ELR (cell line): ENCODE measurements at places on chromosomes 1 and 21.

- DNase-seq: no peak
Observed at GRCh38 chr1:207234690-207235089, 86.8 kb upstream of the CD55 start.

DNA sequence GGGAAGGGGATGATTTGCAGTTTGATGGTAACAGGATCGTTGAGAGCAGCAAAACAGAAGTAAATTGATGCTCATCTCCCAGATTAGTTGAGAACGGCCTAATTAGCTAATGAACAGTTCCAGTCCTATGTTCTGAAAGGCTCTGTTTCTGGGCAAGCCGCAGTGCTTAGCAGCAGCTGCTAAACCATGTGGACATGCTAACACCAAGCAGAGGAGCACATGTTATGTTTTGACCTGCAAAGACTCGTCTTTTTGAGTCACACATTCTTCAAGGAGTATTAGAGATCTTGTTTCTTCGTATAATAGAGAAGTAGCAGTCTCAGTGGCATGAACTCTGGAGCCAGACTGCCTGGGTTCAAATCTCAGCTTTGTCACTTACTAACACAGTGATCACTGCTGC is 58.1 kb downstream of the CACNA1E start:
- no peak for DNase-seq

DNA sequence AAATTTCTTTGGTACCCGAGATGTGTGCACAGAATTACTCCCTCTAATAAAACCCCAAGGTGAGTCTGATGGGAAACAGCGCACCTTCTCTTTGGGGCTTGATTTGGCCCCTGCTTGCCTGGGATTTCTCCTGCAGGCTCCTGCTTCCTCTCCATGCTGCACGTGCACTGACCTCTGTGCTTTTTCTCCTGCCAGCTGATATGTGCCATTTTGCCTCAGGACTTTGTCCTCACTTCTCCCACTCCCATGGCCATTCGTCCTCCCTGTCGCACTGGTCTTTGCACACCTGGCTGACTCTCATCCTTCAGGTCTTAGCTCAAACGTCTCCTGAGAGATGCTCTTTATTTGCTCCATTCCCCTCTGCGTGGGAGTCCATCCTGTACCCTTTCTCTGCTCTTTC is 1.2 kb downstream of the CBR1 start:
- DNase-seq: no peak

DNA sequence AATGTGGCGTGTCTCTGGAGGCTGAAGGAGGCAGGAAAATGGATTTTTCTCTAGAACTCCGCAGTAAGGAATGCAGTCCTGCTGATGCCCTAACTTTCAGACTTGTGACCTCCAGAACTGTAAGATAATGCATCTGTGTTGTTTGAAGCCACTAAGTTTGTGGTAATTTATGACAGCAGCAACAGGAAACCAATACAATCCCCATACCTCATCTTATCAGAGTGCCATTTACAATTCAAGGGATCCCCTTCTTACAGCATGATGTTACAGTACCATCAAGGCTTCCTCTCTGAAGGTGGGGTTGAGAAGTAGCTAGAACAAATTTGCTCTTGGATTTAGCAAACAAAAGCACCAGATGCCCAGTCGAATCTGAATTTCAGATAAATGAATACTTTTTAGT is 21.6 kb downstream of the ABCA4 start:
- DNase-seq: no peak

DNA sequence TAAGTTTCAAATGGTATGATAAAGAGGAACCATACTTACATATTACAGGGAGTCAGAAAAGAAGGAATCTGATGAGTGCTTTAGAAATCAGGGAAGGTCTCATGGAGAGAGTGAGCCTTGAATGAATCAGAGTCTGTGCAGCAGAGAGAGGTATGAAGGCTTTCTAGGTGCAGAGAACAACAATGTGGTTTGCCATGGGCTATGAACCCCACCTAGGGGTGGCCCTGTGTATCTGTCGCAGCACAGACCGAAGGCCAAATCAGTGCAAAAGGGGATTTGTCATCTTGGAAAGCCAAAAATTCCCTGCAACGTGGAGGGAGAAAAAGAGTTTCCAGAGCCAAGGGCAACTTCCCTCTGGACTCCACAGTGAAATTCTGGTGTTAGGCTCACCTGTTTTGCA is 3.5 kb downstream of the PAPPA2 start:
- DNase-seq: peak; percentile 55

GRCh38 chr1:191641420-191642260 is 516.6 kb upstream of the RGS18 start:
- DNase-seq: peak; percentile 66

GRCh38 chr1:178940068-178940765 is 69.3 kb upstream of the ANGPTL1 start:
- DNase-seq: no peak

DNA sequence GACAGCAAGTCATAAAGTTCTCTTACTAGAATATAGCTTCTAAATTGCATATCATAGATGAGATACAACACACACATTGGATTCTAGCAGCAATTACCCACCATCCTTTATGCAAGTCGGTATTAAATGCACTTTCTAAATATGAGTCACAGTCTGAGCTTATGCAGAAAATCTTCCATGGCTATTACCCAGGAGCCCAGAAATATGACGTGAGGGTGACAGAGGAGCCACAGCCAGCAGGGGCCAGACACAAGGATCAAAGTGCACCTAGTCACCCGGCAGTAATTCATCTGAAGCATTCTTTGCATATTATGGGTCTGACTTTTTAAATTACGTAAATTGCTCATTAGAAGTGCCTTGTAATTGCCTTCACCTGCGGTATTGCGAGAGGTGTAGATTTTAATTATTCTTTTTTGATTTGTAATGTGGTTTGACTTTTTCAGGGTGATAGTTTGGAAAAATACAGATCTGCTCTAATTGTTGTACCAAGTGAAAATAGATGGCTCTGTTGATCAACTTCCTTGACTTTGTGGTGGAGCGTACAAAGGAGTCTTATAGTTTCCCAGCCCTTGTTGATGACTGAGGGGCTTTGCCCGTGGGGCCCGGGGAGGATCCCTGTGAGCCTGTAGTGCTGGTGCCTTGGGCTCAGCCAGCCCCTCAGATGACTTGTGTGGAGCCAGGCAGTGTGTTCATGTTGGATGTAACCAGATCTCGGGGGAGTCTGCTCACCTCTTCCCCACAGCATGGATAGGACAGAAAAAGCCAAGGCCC is 470.0 kb upstream of the VAMP3 start:
- peak; percentile 96 for DNase-seq

DNA sequence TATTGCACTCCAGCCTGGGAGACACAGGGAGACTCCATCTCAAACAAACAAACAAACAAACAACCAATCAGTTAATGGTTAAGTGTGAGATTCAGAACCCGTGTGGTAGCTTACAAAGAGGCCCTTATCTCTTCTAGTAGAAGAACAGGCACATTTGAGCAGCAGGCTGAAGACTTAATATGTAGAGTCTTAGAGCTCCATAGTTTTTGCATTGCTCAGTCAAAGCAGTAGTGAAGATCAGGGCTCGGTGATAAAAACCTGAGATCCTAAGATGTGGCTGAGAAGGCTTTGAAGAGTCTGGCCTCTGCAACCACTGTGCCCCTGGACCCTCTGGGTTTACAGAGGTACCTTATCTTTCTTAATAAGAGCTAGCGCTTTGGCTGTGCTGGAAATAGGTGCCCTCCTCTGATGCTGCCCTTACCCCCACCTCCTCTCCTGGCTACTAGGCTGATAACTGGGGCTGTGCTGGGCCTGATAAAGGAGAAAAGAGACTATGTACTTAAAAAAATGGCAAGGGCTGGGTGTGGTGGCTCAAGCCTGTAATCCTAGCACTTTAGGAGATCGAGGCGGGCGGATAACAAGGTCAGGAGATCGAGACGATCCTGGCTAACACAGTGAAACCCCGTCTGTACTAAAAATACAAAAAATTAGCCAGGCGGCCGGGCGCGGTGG is 10.5 kb upstream of the UCK2 start:
- DNase-seq: no peak

- DNase-seq: peak; percentile 40
Observed at GRCh38 chr1:232422098-232422497, 207.8 kb downstream of the SIPA1L2 start.

GRCh38 chr1:102593276-102593675 is 515.0 kb downstream of the COL11A1 start:
- DNase-seq: peak; percentile 40

DNA sequence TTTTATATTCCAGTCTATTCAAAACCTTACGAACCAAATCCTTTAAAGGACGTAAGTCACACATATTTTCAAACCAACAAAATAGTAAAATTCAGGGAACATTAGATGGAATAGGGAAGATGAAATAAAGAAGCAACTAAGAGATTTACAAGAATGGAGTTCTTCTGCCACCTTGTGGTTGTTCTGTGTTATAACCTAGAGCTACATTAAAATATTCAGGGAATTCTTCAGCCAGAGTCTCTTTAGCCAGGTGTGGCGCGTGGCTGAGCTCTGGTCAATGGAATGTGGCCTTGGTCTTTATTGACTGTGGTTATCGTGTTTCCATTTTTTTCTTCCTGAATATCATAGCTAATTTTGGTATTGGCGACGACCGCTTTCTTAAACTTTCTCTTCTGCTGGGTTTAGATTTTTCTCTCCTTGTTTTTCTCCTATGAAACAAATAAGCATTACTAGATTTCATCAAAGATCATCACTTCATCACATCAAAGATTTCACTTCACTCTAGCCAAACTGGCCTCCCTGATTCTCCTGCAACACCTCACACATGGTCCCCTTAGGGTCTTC is 221.3 kb downstream of the MRPL39 start:
- DNase-seq: peak; percentile 70

GRCh38 chr1:24554714-24555113 is 1.2 kb upstream of the NCMAP start:
- DNase-seq: no peak

- DNase-seq: no peak
Observed at GRCh38 chr1:89484092-89485038, 40.3 kb upstream of the LRRC8B start.

DNA sequence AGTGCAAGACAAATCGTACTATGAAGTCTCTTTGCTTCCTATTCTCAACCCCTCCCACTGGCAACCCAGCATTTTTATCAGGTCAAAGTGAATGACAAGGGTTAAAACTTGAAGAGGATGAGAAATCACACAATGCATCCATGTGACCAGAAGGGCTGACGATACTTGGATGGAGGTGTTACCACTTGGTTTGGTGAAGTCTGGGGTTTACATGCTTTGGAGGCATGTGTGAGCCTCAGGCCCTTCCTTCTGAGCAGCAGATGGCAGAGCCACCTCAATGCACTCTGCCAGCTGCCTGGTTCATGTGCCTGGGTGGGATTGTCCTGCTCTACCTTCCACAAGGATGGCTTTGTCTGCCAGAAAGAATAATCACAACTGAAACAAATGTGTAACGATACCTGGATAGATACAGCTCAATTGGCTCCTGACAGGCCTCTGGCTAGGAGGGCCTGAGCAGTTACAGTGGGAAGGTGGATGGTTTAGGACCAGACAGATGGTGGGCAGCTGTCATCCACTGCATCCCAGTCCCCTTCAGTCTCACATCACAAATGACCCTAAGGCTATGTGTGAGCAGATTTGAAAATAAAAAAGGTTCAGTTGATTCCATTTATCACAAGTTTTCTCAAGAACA is 51.5 kb upstream of the CNIH3 start:
- DNase-seq: peak; percentile 21

DNA sequence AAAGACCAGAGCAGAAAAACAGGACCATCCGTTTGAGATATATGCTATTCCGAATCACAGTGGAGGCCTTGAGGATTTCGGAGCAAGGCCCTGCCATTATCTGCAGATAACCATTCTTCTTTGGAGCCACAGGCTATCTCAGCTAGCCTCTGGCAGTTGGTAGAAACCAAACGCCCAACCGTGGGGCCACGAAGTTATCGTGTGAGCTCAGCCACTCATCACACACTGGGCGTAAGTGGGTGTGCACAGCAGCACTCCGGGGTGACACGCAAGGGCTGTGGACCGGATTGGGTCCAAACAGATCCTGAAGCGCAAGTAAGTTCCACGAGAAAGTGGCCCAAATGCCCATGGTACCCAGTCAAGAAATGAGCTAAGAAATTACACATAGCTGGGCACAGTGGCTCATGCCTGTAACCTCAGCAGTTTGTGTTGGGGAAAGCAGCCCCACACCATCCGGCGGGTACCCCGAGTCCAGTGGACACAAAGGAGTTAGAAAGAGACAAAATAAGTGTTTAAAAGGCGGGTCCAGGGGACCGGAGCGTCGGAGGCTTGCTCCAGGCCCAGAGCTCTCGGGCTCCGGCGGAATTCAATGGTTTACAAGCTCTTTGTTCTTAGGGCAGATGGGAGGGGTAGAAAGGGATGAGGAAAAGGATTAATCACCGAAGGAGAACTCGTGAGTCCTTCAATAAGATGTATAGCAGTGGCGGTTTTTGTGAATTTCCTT is 130.6 kb downstream of the LIPI start:
- DNase-seq: no peak

DNA sequence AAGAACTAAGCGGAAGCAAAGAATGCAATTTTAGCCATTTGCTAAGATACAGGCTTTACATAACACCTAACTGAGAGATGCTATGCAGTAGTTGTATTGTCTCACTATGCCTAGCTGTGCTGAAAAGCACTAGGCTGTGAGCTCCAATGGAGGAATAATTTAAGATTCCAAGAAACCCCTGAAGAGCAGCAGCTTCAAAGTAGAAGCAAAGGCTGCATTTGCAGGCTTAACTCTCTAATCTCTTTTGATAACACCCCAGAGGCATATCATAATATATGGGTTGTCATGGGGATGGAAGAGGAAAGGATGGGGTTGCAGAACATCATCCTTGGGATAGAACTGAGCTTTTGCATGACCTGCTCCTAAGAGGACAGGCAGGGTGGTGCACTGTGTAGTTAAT is 102.0 kb downstream of the ERG start:
- no peak for DNase-seq

DNA sequence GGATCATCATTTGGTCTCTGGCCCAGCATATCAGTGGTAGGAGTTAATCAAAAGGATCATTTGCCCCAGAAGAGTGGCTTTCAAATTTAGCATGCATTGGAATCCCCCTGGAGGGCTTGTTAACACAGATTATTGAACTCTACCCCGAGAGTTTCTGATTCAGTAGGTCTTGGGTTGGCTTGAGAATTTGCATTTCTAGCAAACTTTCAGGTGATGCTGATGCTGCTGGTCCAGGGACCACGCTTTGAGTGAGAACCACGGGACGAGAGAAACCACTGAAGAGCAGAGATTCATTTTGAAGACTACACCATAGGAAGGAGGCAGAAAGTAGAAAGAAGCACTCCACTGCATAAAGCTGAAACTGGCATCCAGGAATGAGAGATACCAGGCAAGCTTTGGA is 81.3 kb upstream of the DUSP10 start:
- no peak for DNase-seq
